Stimulated activated CD8-positive, alpha-beta memory T cell treated with anti-CD3 and anti-CD28 coated beads, Interleukin-2, amount 100 ng/mL, for 1 hour (primary cell): ENCODE measurements at places on chromosomes 1 and 21.

GRCh38 chr21:35401476-35401875, 352.4 kb upstream of the RUNX1 start:
- no peak for DNase-seq

DNA sequence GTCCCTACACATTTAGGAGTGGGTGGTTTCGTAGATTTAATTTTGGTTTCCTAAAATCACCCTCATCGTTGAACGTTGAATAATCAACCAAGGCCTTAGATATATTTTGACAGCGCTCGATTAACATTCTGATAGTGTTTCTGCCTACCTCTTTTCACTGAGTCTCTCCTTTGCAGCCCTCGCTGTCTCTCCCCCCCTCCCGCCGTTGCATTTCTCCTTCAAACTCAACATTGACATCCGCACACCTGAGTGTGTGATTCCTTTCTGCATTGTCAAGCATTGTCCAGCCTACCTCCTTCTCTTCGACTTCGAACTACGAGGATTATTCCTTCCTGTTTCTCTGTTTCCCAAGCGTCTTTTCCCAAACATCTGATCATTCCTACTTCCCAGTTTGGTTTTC, 1.8 kb upstream of the ADAMTS1 start:
- no peak for DNase-seq

DNA sequence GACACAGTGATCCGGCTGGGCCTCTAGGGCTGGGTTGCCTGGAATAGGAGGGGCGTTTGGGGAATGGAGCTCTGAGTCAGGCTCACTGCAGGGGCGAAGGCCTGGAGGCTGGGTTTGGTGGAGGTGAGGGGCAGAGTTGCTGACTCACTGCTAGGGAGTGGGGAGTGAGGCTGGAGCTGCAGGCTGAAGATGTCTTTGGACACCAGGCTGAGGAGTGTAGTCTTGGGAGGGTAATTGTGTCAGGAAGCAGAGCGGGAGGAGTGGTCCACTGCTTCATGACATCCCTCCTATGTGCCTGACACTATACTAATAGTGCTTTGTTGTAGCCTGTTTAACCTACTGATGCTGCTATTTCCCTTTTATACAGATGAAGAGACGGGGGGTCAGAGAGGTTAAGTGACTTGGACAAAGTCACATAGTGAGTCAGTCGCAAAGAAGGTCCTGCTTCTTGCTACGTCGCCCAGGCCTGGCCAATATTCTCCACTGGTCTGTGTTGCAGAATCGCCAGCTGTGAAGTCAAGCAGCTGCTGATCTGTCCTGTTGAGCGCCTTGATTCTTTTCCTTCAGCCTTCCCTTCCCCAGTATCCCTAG, 13.6 kb downstream of the ACTL8 start:
- DNase-seq: no peak

DNA sequence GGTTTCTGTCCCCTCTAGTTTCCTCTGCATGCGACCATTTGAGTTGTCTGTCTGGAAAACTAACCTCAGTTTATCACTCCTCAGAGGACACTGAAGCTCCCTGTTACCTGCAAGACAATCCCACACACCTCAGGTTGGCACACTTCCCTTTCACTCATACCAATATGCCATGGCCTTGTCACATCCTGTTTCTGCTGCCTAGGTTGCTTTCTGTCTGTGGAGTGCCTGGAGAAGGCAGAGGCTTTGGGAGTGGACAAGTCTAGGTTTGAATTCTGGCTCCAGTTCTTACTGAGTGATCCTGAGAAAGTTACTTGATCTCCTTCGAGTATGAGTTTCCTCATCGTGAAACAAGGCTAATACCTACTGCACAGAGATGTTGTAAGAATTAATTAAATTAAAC, 171.5 kb upstream of the CACYBP start:
- DNase-seq: no peak

- no peak for DNase-seq
Observed at GRCh38 chr1:17605582-17606344, 66.3 kb downstream of the ARHGEF10L start.
